ENCODE measurements at places on chromosomes 12 and 14.
A peak's percentile ranks its signal among the peaks of the same experiment; 100 is the strongest.

GRCh38 chr14:55502746-55503284 lies 62.4 kb upstream of the TBPL2 start:
- H3K4me3 ChIP-seq, result no peak overlapping the region
- peak overlapping the region; percentile 45 for H3K27ac ChIP-seq
- H3K4me1 ChIP-seq, result peaks cover 15% of the 10 kb centered on the region

GRCh38 chr12:53757101-53757770 lies 5.5 kb upstream of the CISTR start:
- H3K27me3 ChIP-seq, result no peaks in the 10 kb centered on the region
- no peak overlapping the region for H3K4me3 ChIP-seq

DNA sequence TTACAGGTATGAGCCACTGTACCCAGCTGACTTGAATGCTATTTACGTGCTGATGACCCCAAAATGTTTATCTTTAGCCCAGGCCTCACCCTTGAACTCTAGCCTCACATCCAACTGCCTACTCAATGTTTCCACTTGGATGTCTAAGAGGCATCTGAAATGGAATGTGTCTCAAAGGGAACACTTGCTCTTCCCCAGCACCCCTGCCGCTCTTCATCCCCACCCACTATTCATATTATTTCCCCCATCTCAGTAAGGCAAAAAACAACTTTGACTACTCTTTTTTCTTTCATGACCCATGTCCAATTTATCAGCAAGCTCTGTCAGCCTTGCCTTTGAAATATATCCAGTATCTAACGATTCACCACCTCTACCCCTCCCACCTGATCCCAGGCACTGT lies 204.6 kb downstream of the PAWR start:
- H3K36me3 ChIP-seq, result no peaks in the 10 kb centered on the region
- H3K4me1 ChIP-seq, result no peaks in the 10 kb centered on the region
- H3K4me3 ChIP-seq, result no peak overlapping the region
- no peak for DNase-seq
- no peak overlapping the region for H3K27ac ChIP-seq

DNA sequence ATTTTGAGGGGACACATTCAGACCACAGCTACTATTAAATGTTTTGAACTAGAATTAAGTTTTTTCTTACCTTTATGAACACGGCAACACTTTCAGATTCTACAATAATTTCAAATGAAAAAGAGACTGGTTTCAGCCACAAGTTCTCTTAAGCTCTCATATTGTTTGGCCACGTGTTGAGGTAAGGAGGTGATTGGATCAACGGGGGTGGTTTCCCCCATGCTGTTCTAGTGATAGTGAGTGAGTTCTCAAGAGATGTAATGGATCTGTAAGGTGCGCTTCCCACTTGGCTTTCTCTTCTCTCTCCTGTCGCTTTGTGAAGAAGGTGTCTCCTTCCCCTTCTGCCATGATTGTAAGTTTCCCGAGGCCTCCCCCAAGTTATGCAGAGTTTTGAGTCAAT lies 48.9 kb upstream of the DYRK2 start:
- no peak overlapping the region for H3K4me3 ChIP-seq
- H3K27me3 ChIP-seq, result no peaks in the 10 kb centered on the region
- no peak for DNase-seq
- no peaks in the 10 kb centered on the region for H3K4me1 ChIP-seq
- no peaks in the 10 kb centered on the region for H3K36me3 ChIP-seq

DNA sequence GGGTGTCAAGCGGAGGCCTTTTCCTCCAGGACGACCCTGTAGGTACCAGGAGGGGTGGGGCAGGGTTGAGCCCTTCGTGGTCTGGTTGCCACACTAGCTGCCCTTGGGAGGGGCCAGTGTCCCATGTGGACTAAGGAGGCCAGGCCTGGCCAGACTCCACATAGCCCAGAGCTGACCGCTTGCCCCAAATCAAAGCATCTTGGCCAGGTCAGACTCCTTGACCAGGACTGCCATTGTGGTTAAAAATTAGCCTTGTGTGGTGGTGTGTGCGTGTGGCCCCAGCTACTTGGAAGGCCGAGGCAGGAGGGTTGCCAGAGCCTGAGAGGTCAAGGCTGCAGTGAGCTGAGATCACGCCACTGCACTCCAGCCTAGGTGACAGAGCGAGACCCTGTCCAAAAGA lies 24.8 kb downstream of the ALDH2 start:
- H3K27me3 ChIP-seq, result no peaks in the 10 kb centered on the region
- H3K4me1 ChIP-seq, result peaks cover 27% of the 10 kb centered on the region
- no peak overlapping the region for H3K4me3 ChIP-seq
- DNase-seq, result no peak

DNA sequence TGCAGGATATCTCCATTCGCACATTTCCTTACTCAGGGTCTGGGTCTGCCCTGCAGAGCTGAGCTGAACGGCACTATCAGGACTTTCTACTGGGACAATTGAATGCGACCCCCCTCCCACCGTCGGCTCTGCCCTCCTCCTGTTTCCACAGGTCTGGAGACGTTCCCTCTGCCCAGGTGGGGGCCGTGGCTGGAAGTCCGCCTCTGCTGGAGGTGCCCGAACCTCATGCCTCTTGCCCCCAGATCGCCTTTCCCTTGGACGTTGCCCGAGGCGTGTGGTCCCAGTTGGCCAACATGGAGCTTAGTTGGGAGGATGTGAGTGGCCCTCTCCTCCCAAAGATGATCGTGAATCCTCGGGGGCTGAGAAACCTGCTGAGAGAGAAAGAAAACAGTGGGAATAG lies 21.2 kb upstream of the KLC1 start:
- no peaks in the 10 kb centered on the region for H3K36me3 ChIP-seq
- no peaks in the 10 kb centered on the region for H3K27me3 ChIP-seq
- DNase-seq, result no peak
- H3K4me1 ChIP-seq, result no peaks in the 10 kb centered on the region

DNA sequence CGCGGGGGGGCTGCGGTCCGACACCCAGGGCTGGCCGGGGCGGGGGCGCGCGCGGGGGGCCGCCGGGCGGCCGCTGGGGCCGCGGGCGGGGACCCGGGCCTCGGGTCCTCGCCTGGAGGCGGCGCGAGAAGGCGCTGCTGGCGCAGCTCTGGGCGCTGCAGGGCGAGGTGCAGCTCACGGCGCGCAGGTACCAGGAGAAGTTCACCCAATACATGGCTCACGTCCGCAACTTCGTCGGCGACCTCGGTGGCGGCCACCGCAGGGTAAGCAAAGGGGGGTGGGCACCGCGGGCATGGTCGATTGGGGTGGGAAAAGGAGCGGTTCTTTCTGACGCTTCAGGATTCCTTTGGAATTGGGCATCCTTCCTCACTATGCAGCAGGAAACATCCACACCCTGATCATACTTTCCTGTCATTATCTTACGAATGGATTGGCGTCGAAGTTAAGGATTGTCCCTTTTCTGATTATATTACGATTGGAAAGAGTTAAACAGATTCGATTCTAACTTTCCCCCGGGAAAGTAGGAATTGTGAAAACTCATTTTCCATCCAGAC lies 798 bp downstream of the PDZRN4 start:
- no peaks in the 10 kb centered on the region for H3K36me3 ChIP-seq
- H3K4me3 ChIP-seq, result peak overlapping the region; percentile 55
- H3K4me1 ChIP-seq, result peaks cover 7% of the 10 kb centered on the region

DNA sequence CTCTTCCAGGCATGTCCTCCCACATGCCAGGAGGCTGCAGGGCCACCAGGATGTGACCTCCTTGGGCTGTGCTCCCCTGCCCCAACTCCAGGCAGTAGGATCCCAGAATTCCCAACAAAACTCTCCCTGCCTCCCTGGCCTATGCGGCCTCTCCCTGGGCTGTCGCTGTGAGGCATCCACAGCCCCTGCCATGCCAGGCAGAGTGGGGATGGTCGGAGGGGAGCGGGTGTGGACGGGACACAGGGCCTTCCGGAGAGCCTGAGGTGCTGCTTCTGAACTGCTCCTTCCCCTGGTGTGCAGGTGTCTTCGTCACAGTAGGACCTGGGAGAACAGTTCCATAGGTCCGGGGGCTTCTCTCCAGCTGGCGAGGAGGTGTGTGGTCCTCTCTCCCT lies 18.3 kb downstream of the GPR132 start:
- H3K27me3 ChIP-seq, result no peaks in the 10 kb centered on the region
- H3K4me1 ChIP-seq, result no peaks in the 10 kb centered on the region
- no peak overlapping the region for H3K4me3 ChIP-seq
- no peak for DNase-seq

- H3K4me1 ChIP-seq, result no peaks in the 10 kb centered on the region
- no peaks in the 10 kb centered on the region for H3K27me3 ChIP-seq
- H3K4me3 ChIP-seq, result no peak overlapping the region
- no peak overlapping the region for H3K27ac ChIP-seq
- no peak for DNase-seq
These were observed 52.2 kb downstream of the SPATA7 start for GRCh38 chr14:88437658-88438057.

DNA sequence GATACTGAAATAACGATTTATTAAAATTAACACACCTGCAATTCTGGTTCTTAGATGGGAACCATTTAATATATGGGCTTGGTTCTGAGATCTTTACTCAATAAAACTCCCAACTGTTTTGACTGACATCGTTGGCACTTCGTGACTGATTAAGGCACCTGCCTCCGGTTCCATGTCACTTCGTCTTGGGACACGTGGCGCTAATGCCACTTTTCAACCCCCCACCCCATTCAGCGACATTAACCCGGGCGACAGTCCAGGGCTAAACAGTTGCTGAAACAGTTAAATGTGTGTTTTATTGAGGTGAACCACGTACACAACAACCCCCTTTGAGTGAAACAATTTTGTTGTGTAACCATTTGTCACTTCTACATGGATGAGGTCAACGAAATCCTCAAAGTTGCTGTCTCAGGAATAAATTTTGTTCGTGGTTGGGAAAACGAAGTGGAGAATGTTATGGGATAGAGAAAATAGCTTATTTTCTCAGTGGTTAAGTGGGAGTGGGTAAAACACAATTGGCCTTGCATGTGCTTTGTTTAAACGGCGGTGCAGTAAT lies 9.9 kb upstream of the SLC38A2 start:
- no peaks in the 10 kb centered on the region for H3K27me3 ChIP-seq
- no peak for DNase-seq
- H3K27ac ChIP-seq, result peak overlapping the region; percentile 98
- no peaks in the 10 kb centered on the region for H3K36me3 ChIP-seq
- H3K4me1 ChIP-seq, result peaks cover 25% of the 10 kb centered on the region

DNA sequence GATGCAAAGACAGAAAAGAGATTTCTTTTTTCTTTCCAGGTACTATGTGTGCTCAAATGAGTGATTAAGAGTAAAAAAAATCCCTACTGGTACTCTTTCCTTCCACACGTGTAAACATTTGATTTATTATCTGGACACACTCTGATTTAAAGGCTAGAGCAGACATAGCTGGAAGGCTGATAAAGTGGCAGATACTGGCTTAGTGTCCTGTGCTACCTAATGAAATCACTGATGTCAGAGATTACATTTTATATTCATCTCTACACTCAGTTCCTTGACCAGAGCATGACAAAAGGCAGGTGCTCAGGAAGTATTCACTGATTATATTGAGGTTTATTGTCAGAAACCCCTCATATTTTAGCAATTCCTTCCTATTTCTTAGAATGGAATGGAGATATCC lies 136.6 kb upstream of the SLC38A2 start:
- no peaks in the 10 kb centered on the region for H3K36me3 ChIP-seq
- no peak overlapping the region for H3K4me3 ChIP-seq
- H3K27me3 ChIP-seq, result no peaks in the 10 kb centered on the region
- DNase-seq, result no peak

GRCh38 chr12:94033101-94033500 lies 115.3 kb upstream of the PLXNC1 start:
- no peaks in the 10 kb centered on the region for H3K36me3 ChIP-seq
- H3K4me3 ChIP-seq, result no peak overlapping the region
- no peak for DNase-seq
- no peak overlapping the region for H3K27ac ChIP-seq
- no peaks in the 10 kb centered on the region for H3K4me1 ChIP-seq

DNA sequence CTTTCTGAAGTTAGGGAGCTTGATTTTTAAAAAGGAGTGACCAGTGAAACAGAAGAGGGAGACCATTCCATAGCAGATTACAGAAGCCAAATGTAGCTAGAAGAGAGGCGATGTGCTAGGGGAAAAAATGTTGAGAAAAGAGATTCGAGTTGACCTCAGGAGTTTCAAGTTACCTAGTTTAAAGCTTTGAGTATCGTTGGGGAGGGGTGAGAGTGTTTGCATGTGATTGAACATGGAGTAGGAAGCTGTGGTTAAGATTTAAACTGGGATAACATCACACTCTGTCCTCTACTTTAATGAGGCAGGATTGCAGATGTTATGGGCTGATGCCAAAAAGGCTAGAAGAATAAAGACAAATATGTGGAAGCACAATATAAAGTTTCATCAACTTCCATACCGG lies 3.7 kb downstream of the LETMD1 start:
- no peaks in the 10 kb centered on the region for H3K27me3 ChIP-seq
- H3K4me3 ChIP-seq, result no peak overlapping the region
- peaks cover 17% of the 10 kb centered on the region for H3K4me1 ChIP-seq
- H3K27ac ChIP-seq, result no peak overlapping the region
- no peak for DNase-seq
- H3K36me3 ChIP-seq, result no peaks in the 10 kb centered on the region

DNA sequence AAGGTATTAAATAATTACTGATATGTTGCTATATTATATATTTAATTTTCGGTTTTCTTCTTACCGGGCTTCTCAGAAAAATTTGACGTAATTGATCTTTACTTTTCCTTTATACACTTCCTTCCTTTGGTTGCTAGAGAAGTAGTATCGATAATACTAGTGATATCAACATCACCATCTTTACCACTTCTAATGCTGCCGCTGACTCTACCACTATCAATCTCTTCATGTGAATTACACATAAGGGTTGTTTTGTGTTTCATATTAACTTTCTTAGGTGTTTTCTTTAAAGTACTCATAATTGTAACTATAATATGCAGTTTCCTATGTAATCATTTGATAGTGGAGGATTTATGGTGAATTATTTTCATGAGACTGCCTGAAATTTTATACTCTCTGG lies 30.9 kb upstream of the KLRF1 start:
- no peak for DNase-seq
- H3K4me1 ChIP-seq, result no peaks in the 10 kb centered on the region
- no peaks in the 10 kb centered on the region for H3K27me3 ChIP-seq
- no peak overlapping the region for H3K27ac ChIP-seq
- H3K36me3 ChIP-seq, result no peaks in the 10 kb centered on the region
- H3K4me3 ChIP-seq, result no peak overlapping the region

All from testis (tissue), 5 donors.